Dorsolateral prefrontal cortex (tissue), 122 donors: ENCODE measurements at places on chromosomes 1 and 21. TPM values are rescaled to one million over a fixed set of nuclear protein-coding genes. Genes with fewer than 3 reads are reported as not detected.

GRCh38 chr1:27602462-27603308 is 1.3 kb downstream of the AHDC1 start:
- peak; percentile 34 for DNase-seq

DNA sequence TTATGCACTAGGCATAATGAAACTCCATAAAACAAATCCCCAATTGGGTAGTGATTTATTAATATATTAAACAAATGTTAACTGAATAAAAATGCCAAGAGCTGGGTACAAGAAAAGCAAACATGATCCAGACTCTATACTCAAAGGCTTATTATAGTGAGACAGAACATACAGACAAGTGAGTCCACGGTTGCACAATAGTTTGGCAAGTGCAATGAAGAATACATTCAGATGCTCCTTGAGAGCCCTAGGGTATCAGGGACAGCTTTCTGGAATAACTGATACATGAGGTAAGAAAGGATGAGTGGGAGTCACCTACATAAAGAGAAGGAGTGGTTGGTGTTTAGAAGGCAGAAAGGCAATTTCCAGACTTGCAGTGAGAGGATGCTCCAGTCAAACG is 85.1 kb downstream of the VAV3 start:
- no peak for DNase-seq

DNA sequence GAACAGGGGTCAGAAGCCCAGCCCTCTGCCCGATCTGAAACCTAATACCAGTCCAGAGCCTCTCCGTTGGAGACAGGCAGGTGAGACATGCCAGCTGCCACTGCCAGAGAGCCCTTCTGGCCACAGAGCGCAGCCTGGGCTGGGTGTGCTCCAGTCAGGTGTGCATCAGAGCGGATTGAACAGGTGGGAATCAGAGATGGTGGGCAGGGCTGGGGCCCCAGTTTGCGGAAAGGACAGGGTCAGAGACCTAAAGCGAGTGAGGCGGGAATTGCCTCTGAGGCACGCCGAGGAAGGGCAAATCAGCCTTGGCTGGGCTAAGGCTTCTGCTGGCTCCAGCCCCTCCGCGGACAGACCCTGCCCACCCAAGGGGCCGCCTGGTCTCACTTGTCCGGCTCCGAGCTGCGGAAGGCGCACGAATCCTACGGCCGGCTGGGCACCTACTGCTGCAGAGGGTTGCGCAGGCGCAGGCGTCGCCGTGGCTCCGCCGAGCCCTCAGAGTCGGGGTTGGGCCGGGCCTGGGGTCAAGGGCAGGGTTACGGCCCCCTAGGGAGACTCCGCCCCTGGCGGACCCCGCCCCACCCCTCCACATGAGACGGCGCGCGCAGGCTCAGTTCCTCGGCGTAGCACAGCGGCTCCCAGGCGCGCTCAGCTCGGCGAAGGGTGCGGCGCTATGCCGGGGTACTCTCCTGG is 10.3 kb downstream of the CPLANE2 start:
- DNase-seq: no peak

The NPPA gene
- 3.5 TPM for total RNA-seq

The PUM1 gene
- total RNA-seq: 142 TPM
